ENCODE measurements at places on chromosomes 7 and 10. TPM values are rescaled to one million over a fixed set of nuclear protein-coding genes. Genes with fewer than 3 reads are reported as not detected.

Gene ABLIM1
- 381 TPM for total RNA-seq

DNA sequence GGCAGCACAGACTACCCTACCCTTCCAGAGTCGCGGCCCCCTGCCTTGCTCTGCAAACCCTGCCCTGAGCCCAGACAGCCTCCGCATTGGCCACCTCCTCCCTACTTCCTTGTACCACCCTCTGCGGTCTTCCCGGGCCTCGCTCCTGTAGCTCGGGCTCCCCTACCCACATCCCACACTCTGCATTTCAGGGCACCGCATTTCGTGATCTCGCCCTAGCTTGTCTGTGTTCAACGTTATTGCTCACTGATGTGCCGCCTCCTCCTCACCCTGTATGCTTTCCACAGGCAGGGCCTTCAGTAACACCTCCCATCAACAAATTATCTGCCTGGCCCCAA is 6.6 kb downstream of the PDIA4 start:
- no peak for DNase-seq

DNA sequence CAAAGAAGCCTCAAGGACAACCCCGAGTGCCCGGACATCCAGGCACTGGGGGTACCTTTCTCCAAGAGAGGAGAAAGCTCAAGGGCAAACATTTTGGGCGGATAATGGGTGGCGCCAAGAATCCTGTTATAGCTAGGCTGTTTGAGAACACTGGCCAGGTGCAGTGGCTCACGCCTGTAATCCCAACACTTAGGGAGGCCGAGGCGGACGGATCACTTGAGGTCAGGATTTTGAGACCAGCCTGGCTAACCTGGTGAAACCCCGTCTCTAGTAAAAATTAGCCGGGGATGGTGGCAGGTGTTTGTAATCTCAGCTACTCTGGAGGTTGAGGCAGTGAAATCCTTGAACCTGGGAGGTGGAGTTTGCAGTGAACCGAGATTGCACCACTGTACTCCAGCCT is 25.2 kb upstream of the UNC5B start:
- DNase-seq = no peak

GRCh38 chr10:86941991-86942421 is 15.4 kb downstream of the MMRN2 start:
- DNase-seq = no peak

DNA sequence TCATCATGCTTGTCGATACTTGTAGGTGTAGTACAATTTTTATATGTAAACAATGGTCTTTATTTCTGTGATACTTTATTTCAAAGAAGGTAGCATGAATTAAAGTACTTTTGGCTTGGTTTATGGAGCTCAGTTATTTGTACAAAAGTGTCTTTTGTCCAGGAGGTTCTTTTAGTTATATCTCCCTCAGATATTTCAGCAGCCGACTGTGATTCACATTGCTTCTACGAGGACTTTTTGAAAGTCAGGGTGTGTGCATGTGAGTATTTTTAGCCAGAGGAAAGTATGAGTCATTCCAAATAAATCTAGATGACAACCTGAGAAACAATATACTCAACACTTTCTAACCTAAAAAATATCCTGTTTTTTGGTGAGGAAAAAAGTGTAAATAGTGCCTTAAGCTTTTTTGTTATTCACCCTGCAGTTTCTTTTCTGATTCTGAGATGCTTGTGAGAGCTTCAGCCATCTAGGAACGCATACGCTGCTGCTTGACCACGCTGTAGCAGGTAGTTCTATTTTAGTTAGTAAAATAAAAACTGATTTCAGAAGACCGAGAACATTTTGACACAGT is 595 bp upstream of the SUN1 start:
- DNase-seq = peak; percentile 69

Gene CDC14C
- total RNA-seq = not detected

Gene KAZALD1
- 1.9 TPM for total RNA-seq

Gene LIPM
- total RNA-seq = not detected

DNA sequence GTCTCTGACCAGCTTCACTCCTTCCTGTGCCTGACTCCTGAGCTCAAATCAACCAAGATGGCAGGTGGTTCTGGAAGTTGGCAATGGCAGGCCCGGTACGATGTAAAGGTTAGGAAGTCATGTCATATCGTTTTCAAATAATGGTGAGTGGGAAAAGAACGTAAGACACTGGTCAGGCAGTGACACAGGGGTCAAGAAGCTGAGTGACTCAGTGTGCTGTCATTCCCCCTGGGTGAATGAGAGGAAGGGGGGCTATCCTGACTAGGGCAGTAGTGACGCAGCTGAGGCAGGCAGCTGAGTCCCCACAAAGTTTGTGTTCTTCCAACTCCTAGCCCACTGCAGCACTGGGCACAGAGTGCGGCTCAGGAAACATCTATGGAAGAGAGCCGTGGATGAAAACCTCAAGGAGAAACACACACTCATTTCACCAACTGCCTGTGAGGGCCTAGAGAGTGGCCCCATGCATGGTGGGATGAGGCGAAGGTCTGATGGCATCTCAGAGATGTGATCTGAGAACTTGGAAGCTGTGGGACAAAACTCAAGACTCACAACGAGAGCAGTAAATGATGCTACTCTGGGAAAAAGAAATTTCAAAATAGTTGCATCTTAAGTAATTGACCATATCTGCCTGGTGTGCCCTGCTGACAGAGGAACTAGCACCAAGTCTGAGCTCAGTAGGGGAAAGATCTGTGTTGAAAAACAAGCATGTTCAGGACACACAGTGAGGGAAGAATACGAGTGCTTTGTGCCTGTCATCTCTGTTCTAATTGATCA is 23.2 kb downstream of the CREB3L2 start:
- DNase-seq = peak; percentile 91

DNA sequence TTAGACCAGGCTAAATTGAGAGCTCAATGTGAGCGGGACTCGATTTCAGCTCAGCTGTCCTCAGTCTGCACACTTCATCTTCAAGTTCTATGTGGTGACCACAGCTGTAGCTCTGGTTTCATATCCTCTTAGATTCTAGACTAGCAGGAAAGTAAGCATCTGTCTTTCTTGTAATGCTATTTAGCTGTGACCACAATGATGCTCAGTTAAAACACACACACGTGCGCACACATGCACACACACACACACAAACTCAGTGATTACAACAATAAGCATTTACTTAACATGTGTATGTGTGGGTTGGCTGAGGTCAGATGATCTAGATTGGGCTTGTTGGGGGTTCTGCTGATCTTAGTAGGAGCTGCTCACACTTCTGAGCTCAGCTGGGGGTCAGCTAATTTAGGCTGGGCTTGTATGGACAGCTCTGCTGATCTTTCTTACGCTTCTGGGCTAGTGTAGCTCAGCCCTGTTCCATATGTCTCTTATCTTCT is 82.5 kb downstream of the ZNF365 start:
- DNase-seq = no peak

DNA sequence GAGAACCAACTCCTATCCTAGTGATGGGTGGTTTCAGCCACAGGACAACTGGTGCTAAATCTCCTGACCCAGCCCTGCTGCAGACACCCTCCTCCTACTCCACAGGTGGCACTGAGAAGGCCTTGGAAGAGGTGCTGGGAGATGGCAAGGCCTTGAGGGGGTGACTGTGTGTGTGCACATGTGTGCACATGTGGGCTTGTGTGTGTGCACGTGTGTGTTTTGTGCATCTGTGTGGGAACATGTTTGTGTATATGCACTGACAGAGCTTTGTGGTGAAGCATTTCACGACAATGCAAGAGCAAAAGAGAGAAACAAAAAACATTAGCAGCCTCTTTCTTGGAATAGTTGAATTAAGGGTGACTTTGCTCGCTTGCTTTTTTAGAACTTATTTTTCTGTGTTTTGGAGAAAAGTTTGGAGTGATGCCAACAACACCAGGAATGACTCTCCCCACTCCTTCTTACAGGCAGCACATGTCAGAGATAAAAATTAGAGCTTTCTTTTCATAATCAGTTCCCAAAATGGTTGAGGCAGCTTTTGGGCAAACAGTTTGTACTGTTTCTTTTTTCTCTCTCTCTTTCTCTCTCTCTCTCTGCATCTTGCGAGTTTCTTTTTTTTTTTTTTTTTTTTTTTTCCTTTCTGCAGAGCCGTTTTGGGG is 69.5 kb downstream of the SEC61G start:
- no peak for DNase-seq

Gene NODAL
- not detected for total RNA-seq

Gene EIF4EBP2
- total RNA-seq = 59.8 TPM

DNA sequence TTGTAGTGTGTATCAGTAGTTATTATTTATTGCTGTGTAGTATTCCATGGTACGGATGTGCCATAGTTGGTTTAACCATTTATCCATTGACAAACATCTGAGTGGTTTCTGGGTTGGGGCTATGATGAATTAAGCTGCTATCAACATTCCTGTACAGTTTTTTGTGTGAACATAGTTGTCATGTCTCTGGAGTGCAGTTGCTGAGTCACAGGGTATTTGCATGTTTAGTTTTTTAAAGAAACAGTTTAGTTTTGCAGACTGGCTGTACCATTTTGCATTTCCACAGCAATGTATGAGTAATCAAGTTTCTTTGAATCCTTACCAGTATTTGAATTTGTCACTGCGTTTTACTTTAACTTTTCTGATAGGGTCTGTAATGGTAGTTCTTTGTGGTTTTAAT is 516.7 kb upstream of the CELF2 start:
- DNase-seq = no peak

Gene OR6V1
- total RNA-seq = not detected

- no peak for DNase-seq
Measured at GRCh38 chr10:87632454-87632853, 27.2 kb upstream of the PAPSS2 start.

GRCh38 chr10:96548589-96548988 is 34.9 kb upstream of the TLL2 start:
- DNase-seq = no peak

Gene FZD1
- total RNA-seq = 7.0 TPM

- no peak for DNase-seq
Measured at GRCh38 chr7:54663603-54664234, 95.3 kb downstream of the SEC61G start.

DNA sequence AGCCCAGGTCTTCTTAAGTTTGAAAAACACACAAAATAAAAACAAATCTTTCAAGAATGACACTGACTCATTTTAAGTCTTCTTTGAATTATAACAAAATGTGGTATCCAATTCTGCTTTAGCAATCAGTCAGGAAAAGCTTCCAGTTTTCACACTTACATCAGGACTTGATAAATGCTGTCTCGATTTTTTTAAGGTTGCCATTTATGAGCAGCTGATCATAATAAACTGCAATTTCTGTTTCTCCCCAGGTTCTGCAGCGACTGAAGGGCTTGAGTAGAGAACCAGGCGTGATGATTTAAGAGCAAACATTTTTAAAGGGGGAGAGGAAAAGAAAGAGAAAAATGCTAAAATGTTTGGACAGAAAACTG is 71.1 kb downstream of the FAM107B start:
- no peak for DNase-seq

Gene CNTNAP2
- 0.14 TPM for total RNA-seq

GRCh38 chr7:157432541-157432956 is 95.7 kb downstream of the DNAJB6 start:
- DNase-seq = no peak

Gene AKR1C2
- 3.5 TPM for total RNA-seq
